SK-N-SH (cell line): ENCODE measurements at places on chromosomes 6 and 20. TPM values are rescaled to one million over a fixed set of nuclear protein-coding genes. Genes with fewer than 3 reads are reported as not detected.

The GINM1 gene
- 24.4 and 27.8 TPM in 2 replicates for polyA plus RNA-seq

The HMGCLL1 gene
- 0.05 TPM in 1 of 2 replicates, not detected in the other for polyA plus RNA-seq

The RBBP8NL gene
- not detected in 2 replicates for polyA plus RNA-seq

The UCKL1 gene
- 70.3 and 71.6 TPM in 2 replicates for polyA plus RNA-seq

The FAM217A gene
- not detected in 2 replicates for polyA plus RNA-seq

The ZBTB9 gene
- polyA plus RNA-seq = 5.7 and 5.9 TPM in 2 replicates

The ARFGEF2 gene
- polyA plus RNA-seq = 6.1 and 8.4 TPM in 2 replicates

The AIF1 gene
- not detected in 2 replicates for polyA plus RNA-seq

The MYCT1 gene
- 7.6 and 15.4 TPM in 2 replicates for polyA plus RNA-seq

The KHDC1L gene
- polyA plus RNA-seq = 0.16 and 0.18 TPM in 2 replicates

The CTAGE9 gene
- polyA plus RNA-seq = not detected in 2 replicates

The SMLR1 gene
- polyA plus RNA-seq = 0.03 TPM in 1 of 2 replicates, not detected in the other

The MRAP2 gene
- polyA plus RNA-seq = 0.12 and 0.44 TPM in 2 replicates

- DNase-seq = no peak
Measured at GRCh38 chr20:59962155-59962554, 3.9 kb downstream of the CDH26 start.

DNA sequence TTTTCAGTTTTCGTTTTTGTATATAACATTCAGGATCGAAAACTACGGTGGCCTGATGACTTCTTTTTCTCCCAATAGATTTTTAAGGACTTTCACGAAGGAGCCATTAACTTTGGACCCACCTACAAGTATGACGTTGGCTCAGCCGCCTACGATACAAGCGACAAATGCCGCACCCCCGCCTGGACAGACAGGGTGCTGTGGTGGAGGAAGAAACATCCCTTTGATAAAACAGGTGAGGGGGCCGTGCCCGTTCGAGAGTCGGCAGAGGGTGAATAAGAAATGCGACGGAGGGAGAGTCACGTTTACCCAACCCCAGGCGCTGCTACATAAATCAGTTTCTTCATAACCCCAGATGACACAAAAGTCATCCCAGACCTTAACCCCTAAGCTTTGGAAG is 91.5 kb downstream of the SERAC1 start:
- no peak for DNase-seq

DNA sequence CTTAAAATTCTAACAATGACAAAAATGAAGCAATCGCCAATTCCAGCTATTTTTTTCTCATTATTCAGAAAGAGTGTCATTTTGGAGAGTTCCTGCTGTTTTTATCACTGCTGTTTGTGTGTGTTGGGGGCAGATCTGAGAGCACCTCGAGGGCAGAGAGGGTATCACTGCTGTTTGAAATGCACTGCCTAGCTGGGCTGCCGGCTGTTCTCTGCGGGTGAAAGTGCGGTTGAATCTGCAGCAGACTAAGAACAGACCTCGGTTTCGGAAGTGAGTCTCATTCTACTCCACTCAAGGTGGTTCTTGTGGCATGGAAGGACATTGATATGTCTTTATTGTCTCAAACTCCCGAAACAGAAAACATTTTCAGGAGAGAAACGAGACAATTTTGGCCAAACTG is 18.3 kb downstream of the INSM1 start:
- DNase-seq = no peak

GRCh38 chr20:819680-820322 is 13.7 kb upstream of the FAM110A start:
- DNase-seq = no peak

GRCh38 chr20:57584768-57585461 is 24.0 kb downstream of the PCK1 start:
- DNase-seq = no peak

DNA sequence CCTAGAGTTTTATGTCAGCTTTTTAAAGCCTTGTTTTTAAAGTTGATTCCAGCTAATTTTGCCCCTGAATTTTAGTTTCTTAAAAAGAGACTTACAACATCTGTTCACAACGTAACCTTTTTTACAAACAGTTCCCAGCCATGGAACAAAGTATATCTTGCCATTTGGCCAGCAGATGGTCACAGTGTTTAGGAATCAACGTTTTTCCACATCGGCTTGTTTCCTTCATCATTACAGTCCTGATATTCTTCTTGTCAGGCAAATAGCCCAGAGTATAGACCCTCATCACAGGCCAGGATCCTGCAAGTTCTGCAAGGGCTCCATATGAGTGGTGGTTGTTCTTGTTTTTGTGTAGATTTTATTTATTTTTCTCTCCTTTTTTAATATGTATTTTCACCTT is 341.7 kb upstream of the HTR1E start:
- no peak for DNase-seq

GRCh38 chr20:4782378-4782772 is 60.7 kb downstream of the PRND start:
- no peak for DNase-seq

DNA sequence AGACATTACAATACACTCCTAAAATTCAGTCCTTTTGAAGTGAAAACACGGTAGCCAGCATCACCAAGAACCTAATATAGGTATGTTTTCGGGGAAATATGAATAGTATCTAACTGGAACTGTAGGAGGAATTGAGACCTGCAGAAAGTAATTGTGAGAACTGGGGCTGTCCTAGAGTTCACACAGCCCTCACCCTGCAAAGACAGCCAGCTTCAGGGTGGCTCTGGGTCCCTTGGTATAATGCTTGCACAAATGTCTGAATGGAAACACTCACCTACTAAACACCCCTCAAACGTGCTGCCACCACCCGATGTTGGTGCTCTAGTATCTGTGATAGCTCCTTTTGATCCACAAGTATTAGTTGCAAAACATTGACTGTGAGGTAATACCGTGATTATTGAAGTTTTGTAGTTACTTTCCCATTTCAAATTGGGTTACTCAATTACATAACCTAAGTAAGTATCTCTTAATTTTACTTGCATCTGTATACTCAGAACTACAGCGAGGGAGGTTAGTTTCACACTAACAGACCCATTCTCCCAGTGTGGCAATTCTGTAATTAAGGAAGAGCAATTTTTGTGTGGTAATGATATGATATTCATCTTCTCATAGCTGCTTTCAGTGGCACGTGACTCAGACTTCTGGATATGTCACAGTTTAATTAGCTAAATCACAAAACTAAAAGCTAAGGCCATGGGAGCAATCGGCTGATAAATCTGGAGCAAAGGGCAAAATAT is 129.5 kb downstream of the INSM1 start:
- DNase-seq = no peak

DNA sequence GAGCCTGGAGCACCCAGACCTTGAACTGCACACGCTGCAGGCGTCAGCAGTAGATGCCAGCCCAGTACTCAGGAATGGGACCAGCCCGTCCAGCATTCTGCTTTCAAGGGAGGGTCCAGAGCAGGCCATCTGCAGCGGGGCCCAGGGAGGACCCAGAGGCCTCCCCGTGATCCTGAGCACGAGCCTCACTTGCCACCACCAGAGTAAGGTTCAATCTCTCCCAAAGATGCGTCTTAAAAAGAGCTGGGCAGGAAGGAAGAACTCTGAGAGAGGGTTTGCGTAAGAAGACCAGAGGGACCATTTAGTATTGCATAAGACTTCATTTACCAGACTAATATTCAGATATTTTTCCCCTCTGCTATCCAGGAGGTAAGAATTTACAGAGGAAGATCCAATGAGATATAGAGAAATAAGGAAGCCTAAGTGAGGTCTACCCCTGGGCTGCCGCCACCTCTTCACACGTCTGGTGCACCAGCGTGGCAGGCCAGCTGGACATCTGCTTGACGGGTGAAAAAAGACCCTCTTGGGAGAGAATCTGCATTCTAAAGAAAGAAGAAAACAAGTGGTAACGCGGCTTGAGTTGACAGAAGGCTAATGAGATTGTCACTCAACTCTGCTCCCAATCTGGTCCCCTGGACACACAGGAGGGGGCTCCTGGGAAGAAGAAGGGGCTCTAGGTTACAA is 107.3 kb downstream of the PRND start:
- DNase-seq = no peak

DNA sequence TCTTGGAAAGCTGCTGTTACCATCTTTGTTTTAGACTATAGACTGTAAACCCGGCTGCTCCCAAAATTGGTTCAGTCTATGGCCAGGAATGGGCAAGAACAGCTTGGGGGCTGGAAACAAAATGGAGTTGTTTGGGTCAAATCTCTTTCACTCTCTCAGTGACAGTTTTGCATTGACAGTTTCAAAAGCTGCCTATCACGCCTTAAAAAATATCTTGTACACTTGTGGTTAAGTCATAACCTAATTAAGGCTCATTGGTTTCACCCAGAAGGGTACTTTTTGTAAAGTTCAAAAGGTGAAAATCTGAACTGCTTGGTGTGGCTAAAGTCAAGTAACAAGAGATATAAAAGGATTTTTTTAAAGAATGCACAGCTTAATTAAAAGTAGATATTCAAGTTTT is 76.1 kb upstream of the PRL start:
- DNase-seq = no peak

GRCh38 chr20:40309731-40310130 is 379.3 kb downstream of the MAFB start:
- no peak for DNase-seq

- DNase-seq = no peak
Measured at GRCh38 chr6:77456531-77457248, 6.6 kb downstream of the HTR1B start.

GRCh38 chr6:42453654-42454427 is 2.1 kb upstream of the TRERF1 start:
- DNase-seq = peak; percentile 43

GRCh38 chr6:827431-827830 is 134.5 kb upstream of the EXOC2 start:
- no peak for DNase-seq
